Femur (tissue), 1 donor: ENCODE measurements at places on chromosomes 12 and 14.

DNA sequence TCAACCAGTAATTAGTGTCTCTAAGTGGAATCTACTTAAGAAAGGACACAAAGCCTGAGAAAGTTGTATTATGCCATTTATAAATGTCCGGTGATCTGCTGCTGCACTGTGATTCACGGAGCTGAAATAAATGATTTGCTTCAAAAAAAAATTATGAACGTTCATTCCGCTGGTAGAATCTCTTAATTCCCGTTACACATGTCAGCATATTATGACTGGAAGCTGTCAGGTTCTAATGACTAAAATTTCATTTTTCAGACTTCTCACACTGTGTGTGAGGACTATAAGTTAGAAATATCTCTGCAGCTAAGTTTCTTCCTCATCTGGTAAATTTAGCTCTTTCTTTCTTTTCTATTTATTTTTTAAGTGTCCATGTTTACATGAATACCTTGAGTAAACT lies 647.1 kb downstream of the VRK1 start:
- no peak for DNase-seq

- DNase-seq = no peak
These were observed 323.9 kb downstream of the LRIG3 start for GRCh38 chr12:58596381-58596780.

DNA sequence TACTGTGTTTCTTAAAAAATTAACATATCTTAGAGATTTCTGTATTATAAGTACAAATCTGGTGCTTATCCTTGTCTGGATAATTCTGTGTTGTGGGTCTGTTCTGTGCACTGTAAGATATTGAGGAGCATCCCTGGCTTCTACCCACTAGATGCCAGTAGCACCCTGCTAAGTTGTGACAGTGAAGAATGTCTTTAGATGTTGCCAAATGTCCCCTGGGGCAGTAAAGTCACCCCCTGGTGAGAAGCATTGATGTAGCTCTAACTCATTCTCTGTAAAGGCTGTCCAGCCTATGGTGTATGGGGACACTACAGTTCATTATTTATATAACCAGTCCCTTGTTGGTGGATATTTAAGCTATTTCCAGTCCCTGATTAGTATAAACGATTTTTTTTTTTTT lies 31.4 kb downstream of the MAP1LC3B2 start:
- no peak for DNase-seq

DNA sequence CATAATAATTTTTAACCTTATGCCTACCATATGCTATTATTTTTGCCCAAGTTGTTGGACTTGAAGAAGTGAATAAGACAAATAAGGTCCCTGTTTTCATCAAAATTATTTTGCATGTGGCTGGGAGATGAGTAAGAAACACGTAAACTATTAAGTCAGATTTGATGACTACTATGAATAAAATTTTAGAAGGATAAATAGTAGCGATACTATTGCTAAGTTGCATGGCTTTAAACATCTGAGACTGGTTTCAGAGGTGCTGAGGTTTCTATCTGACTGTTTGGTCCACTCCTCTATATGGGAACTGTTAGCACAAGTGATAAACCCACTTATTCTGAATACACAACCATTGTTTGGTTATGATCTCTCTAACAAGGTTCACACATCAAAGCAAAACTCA lies 674.3 kb upstream of the MDGA2 start:
- DNase-seq = no peak

DNA sequence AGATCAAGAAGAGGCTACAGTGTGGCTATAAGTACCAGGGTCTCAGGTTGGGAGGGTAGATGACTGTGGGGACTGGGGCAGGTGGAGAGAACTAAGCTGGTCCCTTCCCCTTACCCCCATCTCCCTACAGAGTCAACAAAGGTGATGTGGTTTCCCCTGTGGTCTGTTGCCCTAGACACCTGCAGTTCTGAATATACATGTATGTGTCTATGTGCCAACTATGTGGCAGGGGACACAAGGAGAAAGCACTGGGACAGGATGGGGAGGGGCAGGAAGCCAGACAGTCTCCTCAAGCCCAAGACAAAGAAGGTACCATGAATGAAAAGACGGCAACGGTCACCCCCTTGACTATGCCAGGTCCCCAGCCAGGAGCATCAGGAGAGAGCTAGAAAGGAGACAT lies 4.5 kb upstream of the HDAC7 start:
- DNase-seq = no peak

- DNase-seq = peak; percentile 63
These were observed 141.3 kb upstream of the PLEKHG7 start for GRCh38 chr12:92561543-92561899.

DNA sequence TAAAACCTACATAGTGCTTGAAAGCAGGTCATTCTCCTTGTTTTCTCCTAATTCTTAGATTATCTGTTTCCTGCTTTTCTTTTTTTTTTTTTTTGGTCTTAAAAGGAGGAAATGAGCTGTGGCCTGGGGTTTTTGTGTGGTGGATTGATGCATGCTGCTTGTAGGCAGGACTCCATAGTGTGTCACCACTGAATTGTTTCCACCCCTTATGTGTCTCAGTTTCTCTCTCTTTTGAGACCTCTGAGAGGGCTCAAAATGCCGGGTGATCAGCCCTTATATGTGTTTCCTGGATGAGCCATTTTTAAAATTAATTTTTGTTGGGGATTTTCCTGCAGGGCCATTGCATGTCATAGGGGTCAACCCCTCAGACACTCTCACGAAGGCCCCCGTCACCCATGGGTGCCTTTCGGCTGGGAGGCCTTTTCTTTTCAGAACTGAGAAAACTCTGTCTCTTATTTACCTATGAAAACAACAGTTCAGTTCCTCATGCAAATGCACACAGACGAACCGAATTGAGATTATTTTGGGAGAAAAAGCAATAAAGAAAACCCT lies 32.0 kb upstream of the LRRK2 start:
- DNase-seq = no peak
